ENCODE measurements at places on chromosomes 5 and 9.

DNA sequence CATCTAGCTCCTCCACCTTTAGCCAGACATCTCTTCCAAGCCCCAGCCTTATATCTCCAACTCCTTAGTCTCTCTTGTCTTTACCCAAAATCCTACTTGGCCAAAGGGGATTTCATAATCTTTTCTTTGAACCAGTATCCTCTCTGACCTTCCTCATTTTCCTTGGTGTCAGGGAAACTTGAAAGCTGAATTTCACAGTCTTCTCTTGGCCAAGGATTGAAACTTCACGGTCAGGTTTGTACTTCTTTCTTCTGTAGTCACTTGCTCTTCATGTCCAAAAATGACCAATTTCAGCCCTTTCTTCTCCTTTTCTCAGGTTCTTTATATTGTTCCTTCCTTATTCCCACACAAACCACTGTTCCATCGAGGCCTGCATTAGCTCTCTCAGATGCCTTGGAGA lies 473.7 kb upstream of the KLF4 start:
- no peak for DNase-seq

DNA sequence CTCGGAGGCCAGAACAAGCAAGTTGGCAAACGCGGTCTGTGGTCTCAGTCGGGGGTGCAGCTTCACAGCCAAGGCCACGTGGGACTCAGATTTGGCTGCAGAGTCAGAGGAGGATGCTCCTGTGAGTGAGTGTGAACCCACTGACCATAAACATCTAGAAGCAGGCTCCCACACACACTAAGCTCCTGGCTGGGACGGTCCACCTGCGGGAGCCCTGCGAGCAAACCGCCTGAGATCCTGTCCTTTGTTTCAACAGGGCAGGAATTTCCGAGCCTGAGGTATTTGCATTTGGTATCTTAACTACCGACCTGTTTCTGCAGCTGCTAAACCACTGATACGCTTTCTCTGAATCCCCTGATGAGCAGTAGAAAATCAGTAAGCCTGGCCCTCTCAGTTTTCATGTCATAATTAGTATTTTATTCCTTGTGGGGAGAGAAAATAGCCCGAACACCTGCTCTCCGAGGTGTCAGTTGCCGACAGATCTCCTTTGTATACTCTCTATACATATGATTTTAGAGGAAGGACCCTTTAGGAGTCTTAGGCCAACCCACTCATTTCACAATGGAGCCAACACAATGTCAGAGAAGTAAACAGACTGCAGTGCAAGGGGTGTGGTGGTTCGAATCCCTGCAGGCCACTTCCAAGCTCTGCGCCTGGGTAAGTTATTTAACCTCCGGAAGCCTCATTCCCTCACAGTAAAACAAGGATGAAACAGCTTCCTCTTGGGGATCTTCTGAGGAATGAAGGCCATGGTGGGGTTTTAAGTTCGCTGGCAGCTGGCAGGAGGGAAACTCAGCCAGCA lies 40.9 kb upstream of the PWWP2A start:
- no peak for DNase-seq

DNA sequence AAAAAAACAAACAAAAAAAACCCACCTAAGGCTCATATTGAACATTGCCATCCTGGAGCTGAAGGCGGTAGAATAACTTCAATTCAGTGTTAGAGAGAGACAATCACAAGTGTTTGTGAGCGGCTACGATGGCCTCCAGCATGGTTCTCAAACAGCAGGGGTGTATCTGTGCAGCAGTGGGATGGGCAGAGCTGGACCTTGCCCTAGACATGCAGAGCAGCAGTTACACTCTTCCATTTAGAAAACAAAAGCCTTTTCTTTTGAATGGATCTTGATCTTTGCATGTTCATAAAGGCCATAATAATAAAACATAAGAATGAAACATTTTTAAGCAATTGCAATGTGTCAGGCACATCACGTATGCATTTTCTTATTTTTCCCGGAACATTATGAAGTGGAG lies 50.3 kb downstream of the ARHGAP26 start:
- no peak for DNase-seq

GRCh38 chr9:124047251-124047672 lies 35.7 kb downstream of the LHX2 start:
- DNase-seq = no peak

- no peak for DNase-seq
These were observed 68.8 kb downstream of the TLR4 start for GRCh38 chr9:117772960-117773359.

GRCh38 chr9:99973455-99973854 lies 67.0 kb downstream of the STX17 start:
- no peak for DNase-seq

- no peak for DNase-seq
These were observed 137.0 kb downstream of the FER start for GRCh38 chr5:108884736-108885135.

- no peak for DNase-seq
These were observed 8.6 kb downstream of the TGFBR1 start for GRCh38 chr9:99113414-99114048.

GRCh38 chr5:146130440-146131045 lies 25.2 kb upstream of the PLAC8L1 start:
- no peak for DNase-seq

- no peak for DNase-seq
These were observed 56.3 kb upstream of the EXOC3 start for GRCh38 chr5:386432-387341.

- DNase-seq = no peak
These were observed 20.9 kb upstream of the SPARC start for GRCh38 chr5:151707567-151707966.

DNA sequence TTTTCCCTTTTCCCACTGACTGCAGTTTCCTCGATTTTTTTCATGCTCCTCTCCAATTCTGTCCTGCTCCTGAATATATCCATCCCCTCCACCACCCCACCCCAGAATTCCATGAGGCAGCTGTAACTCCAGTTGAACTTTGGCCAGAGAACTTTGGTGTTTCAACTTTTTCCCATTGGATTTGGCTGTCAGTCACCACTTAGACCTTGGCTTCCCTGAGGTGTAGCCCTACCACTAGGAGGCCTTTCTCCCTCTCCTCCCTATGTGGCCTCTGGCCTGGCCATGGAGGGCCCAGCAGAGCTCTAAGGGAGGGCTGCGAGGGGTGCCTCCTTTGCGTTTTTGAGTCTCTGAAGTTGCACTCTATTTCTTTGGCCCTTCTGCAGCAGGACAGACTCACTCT lies 261.3 kb downstream of the PIK3R1 start:
- DNase-seq = no peak

- no peak for DNase-seq
These were observed 158.1 kb upstream of the ADRA1B start for GRCh38 chr5:159758189-159758588.

DNA sequence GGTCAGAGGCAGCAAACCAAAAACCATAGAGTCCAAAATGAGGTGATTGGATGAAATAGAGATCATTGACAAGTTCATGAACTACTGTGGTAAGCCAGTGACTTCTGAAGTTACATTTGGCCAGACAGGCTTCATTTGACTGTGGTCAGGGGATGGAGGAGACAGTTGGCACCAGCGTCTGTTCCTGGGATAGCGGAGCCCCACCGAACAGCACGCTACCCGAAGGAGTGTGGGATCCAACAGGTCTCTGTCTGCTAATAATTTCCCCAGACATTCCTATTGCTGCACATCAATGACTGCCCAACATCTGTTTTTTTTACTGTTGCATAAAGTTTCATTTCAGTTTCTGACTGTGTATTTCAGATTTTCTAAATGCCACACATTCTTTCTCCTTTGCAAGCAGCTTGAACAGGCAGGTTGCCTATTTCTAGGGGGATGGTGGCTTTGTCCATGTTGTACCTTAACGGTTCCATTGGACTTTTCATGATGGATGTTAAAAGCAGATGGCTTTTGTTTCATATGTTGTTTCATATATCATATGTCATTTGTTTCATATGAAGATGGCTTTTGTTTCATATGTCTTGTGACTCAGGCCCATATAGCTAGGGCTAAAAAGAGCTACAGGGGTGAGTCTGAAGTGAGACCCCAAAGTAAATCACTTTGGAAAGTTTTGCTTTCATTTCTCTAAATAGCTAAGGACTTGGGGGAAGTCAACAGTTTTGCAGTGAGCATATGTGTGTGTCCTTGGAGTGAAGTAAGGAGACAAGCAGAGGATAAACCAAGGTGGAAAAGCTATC lies 180.8 kb downstream of the GOLPH3 start:
- no peak for DNase-seq

DNA sequence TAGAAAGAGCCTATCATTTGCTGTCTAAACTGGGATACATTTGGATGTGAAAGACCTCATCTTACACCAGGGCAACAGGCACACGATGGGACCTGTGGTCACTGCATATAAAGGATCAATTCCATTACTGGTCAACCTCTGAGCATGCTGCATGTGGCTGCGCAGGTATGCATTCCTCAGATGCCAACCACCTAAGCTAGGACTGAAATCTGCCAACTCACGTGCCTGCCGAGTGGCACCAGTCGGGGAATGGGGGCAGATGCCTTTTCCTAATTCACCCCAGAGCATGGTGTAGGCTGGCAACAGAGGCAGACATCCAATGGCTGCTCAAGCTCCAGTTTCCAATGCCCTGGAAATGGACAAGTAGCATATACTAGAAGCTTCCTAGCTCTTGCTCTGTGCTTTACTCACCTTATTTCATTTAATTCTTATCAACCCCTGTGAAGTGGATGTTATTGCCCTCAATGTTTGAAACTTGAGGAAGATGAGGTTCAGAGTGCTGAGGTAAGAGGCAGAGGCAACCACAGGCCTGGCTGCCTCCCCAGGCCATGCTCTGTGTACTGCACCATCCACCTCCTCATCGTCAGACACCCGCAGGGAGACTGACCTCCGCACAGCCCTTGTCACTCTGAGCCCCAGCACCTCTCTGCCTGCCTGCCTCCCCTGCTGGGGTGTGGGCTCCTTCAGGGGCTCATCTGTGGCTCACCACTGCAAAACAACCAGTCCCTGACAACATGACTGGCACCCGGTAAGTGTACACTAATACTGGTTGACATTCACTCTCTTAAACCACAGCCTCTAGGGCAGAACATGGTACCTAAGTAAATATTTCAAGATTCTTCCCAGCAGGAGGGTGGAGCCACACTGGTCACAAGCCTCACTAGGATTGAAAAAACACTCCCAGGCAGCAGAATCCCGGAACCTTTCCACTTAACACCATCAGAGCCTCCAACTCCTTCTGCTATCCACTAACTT lies 228.5 kb downstream of the CRB2 start:
- DNase-seq = no peak

GRCh38 chr9:88312045-88312444 lies 76.2 kb upstream of the SPIN1 start:
- no peak for DNase-seq

DNA sequence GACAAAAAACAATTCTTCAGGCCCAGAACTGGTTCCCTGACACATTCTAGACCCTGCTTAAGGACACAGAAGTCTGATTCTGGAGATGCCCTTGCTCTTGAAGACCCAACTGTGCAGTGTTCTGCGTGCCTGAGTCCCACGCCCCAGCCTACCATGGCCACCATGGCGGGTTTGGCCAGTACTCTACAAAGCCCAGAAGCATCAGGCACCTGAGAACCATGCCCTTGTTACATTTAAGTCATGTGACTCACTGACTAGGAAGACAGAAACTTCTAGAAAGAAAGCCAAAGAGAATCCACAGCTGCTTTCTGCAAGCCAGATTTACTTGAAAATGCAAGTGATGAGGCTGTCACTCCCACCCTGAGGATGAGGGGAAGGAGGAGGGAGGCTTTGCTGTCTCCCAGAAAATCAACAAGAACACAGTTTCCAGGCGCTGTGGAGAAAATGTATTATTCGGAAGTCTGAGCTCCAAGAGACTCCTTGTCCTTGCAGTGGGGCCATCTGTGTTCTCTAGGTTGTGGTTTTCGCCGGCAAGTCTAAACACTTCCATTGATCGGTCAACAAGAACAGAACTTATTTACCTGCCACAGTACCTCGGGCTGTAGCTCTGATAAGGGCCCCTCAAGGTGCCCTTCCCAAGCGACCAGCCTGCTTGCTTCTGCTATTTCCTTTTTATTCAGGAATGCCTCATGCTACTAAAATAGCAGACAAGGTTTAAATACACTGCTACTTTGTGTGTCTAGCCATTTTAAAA lies 81.3 kb upstream of the DMRT1 start:
- DNase-seq = no peak

GRCh38 chr5:154547551-154547950 lies 69.5 kb upstream of the HAND1 start:
- no peak for DNase-seq

- peak; percentile 15 for DNase-seq
These were observed 184.0 kb downstream of the SEMA5A start for GRCh38 chr5:9361835-9362234.
